Renal cortex interstitium (tissue), 15 donors: ENCODE measurements at places on chromosomes 7 and 10. TPM values are rescaled to one million over a fixed set of nuclear protein-coding genes. Genes with fewer than 3 reads are reported as not detected.

DNA sequence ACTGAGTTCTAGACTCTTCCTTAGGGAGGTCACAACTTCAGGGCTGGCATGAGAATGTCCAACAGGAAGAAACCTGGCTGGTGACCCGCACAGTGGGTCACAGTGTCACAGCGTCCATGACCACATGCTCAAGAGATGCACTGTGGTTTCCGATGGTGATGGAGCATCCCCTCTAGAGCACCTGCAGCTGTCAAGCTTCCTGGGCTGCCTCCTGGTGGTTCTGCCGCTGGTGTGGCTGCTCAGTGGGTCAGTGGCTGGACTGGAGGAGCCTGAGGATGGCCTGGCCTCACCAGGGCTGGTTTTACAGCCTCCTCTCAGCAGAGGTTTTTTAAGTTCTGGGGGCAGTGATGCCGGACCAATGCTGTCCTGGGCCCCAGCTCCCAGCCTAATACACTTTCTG lies 149.3 kb downstream of the SH3PXD2A start:
- DNase-seq: no peak

ZNF425 gene
- 6.3 TPM for polyA plus RNA-seq

DNA sequence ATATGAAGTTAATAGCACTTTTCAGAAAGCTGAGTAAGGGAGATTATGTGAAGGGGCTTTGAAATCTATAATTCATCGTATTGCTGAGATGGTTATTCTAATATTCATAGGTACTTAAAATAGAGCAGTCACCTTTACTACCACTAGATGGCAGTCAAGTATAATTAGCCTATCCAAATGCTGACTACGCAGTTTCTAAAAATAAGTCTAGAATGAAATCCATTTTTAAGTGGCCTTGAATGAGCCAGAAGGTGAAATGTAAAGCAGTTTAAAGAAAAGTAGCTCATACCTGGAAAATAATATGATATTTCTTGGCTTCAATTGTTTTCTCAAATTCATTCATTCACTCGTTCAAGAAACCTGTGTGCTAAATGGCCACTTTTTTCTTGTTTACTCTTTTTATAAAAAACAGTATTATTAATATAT lies 1277.1 kb downstream of the GATA3 start:
- peak; percentile 36 for DNase-seq

DNA sequence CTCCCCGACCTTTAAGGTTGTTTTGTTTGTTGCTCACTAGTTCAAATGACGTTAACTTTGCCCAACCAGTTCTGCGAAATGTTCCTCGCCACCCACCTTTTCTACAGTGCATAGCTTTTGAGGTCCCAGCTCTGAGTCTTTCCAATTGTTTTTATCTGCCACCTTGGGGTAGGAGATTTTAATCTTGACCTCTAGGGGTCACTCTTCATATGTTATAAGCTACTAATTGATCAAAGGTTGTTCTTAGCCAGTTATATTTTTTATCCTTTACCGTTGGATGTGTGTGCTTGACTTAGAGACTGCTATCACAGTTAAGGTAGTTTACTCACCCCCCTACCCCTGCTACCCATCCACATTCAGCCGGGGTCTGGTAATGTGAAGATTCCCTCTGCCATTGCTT lies 372.4 kb downstream of the SUGCT start:
- DNase-seq: no peak

- no peak for DNase-seq
Measured at GRCh38 chr10:75197066-75197465, 13.5 kb upstream of the VDAC2 start.

GRM3 gene
- polyA plus RNA-seq: 0.17 TPM

- DNase-seq: no peak
Measured at GRCh38 chr7:102830197-102830596, 81.4 kb downstream of the FAM185A start.

DNA sequence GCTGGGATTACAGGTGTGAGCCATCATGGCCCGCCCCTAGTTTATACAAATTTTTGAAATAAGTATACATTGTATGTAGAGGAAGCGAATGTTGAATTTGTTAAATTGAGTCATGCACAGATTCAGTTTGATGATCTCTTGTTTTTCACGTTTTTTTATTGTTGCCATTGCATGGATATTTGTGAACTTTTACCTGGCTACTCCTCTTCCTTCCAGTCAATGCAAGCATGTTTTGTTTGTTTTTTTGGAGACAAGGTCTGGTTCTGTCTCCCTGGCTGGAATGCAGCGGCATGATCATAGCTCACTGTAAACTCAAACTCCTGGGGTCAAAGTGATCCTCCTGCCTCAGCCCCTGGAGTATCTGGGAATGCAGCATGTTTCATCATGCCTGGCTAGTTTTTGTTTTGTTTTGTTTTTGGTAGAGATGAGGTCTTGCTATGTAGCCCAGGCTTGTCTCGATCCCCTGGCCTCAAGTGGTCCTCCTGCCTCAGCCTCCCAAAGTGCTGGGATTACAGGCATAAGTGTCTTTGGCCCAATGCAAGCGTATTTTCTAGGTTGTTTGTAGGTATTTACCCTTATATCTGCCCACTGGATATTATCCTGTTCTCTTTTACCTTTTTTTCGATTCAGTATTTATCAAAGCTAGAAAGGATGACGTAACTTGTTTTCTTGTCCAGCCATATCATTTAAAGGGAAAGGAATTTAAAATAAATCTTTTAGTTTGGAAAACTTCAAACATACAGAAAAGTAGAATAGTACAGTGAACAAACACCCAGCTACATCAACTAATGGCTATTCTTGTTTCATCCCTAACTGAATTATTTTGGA lies 11.0 kb downstream of the LCOR start:
- no peak for DNase-seq

PNLIPRP1 gene
- polyA plus RNA-seq: 0.15 TPM

- DNase-seq: no peak
Measured at GRCh38 chr7:120307991-120308545, 35.1 kb downstream of the KCND2 start.

GRCh38 chr7:75042286-75042685 lies 31.3 kb downstream of the RCC1L start:
- DNase-seq: no peak

GRCh38 chr7:71868797-71869196 lies 543.3 kb downstream of the CALN1 start:
- DNase-seq: no peak

CLCN1 gene
- 0.23 TPM for polyA plus RNA-seq

GRCh38 chr7:29865526-29865925 lies 59.2 kb downstream of the WIPF3 start:
- DNase-seq: no peak

DNA sequence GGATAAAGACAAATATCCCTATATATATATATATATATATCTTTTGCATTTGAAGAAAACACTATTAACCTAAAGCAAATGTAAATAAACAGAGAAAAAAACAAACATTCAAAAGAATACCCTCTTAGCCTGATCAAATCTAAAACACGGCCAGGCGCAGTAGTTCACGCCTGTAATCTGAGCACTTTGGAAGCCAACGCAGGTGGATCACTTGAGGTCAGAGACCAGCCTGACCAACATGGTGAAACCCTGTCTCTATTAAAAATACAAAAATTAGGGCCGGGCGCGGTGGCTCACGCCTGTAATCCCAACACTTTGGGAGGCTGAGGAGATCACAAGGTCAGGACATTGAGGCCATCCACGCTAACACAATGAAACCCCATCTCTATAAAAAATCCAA lies 9.2 kb downstream of the ANXA7 start:
- no peak for DNase-seq

- peak; percentile 31 for DNase-seq
Measured at GRCh38 chr7:116271161-116271913, 61.0 kb downstream of the TES start.

GRCh38 chr7:24255139-24255538 lies 28.9 kb upstream of the NPY start:
- DNase-seq: no peak

- DNase-seq: no peak
Measured at GRCh38 chr10:74518061-74518460, 308.3 kb upstream of the KAT6B start.

GRCh38 chr7:42457663-42458062 lies 220.7 kb upstream of the GLI3 start:
- no peak for DNase-seq

- DNase-seq: no peak
Measured at GRCh38 chr10:57716884-57717283, 550.8 kb downstream of the IPMK start.

OR13A1 gene
- 0.15 TPM for polyA plus RNA-seq

DNA sequence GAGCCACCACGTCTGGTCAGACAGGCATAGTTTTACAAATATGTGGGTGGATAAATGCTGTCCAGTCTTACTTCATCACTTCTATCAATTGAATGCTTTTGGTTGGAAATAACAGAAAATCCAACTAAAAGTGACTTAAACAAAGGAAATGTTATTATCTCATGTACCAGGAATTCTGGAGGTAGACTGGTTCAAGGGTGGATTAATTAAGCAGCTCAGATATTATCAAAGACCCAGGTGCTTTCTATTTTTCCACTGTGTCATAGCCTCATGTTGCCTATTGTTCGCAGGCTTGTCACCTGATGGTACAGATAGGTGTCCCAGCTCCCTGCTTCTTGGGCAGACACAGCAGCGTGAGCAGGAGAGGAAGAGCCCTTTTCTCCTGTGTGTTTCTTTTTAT lies 156.1 kb upstream of the CTBP2 start:
- DNase-seq: no peak

GRCh38 chr10:19046679-19047078 lies 1.9 kb upstream of the MALRD1 start:
- DNase-seq: no peak

GRCh38 chr7:41994036-41994745 lies 242.8 kb downstream of the GLI3 start:
- no peak for DNase-seq

DNA sequence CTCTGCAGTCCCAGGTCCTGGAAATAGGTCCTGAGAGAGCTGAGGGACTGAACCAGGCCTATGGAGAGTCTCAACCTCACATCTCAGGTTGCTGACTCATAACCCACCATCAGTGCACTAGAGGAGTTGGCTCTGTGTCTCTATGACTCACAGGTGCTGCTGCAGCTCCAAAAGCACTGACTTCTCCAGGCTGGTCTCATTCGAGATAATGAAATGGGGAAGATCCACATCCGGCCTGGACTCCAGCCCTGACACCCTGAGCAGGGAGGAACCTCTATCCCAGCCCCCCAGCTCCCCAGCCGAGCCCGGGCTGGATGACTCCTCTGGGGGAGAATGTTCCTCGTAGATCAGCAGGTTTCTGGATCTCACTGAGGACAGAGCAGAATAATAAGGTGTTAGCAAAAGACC lies 35.5 kb upstream of the DGKI start:
- no peak for DNase-seq

RAMP3 gene
- polyA plus RNA-seq: 9.5 TPM

DNA sequence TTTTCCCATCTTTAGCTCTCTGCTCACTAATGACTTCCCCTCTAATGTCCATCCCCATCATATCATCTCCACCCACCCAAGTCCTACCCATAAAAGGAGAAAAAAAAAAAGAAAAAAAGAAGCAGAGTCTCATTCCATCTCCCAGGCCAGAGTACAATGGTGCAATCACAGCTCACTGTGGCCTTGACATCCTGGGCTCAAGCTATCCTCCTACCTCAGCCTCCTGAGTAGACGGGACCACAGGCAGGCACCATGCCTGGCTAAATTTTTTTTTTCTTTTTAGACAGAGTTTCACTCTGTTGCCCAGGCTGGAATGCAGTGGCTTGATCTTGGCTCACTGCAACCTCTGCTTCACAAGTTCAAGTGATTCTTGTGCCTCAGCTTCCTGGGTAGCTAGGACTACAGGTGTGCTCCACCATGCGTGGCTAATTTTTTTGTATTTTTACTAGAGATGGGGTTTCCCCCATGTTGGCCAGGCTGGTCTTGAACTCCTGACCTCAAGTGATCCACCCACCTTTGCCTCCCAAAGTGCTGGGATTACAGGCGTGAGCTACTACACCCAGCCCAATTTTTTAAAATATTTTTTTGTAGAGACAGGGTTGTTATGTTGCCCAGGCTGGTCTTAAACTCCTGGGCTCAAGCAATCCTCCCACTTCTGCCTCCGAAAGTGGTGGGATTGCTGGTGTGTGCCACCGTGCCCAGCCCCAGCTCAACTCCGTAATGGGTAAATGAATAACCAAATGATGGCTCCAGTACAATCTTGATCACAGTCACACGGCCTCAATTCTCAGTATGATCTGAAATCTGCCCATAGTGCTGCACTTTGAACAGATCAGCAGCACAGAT lies 24.6 kb upstream of the SGMS1 start:
- no peak for DNase-seq

SHTN1 gene
- 25.3 TPM for polyA plus RNA-seq

- DNase-seq: no peak
Measured at GRCh38 chr10:22959292-22959691, 31.4 kb downstream of the ARMC3 start.

PNLIPRP2 gene
- not detected for polyA plus RNA-seq

- no peak for DNase-seq
Measured at GRCh38 chr7:50768485-50769474, 13.9 kb downstream of the GRB10 start.

DNA sequence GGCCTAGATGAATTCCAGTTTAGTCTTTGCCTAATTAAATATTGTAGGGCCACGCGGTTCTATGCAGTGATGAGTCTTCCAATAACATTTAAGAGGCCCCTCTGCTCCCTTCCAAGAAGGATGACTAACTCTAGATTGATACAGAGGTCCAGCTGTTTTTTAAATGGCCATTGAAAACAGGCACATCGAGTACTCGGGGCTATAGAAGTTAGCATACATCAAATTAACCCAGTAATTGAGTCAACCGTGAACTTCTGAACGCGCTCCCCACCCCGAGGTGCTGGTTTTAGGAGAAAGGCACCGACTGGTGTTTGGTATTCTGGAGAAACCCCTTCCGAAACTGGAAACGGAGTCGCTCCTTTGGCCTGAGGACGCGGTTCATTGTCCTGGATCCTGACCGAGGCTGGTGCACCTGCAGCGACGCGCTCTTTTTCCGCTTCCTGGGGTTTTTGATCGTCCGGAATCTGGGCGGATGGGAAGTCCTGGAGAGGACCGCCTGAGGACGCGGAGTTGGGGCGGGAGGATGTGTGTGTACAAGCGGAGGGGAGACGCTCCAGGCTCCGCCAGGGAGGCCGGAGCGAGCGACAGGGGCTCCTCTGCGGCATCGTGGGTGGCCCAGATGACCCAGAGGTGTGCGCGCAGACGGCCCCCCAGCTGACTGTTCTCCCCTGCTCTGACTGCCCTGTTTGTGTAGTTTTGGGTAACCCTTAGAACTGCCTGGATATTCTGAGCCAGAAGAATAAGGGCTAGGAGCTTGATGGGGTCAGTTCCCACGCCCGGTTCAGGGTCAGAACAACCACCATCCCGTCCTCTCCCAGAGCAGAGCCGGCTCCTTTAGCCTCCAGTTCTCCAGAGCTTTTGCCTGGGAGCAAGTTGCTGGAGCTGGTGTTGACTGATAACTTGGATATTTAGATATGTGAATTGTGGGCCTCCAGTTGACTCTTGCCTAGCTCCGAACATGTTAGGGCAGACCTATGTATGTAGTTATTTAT lies 711 bp downstream of the FAM221A start:
- DNase-seq: peak; percentile 58

IPMK gene
- polyA plus RNA-seq: 7.7 TPM

ASB13 gene
- polyA plus RNA-seq: 23.4 TPM

NODAL gene
- 0.33 TPM for polyA plus RNA-seq

- no peak for DNase-seq
Measured at GRCh38 chr7:69047151-69047754, 551.0 kb upstream of the AUTS2 start.
